ENCODE measurements at places on chromosomes 6 and 20. TPM values are rescaled to one million over a fixed set of nuclear protein-coding genes. Genes with fewer than 3 reads are reported as not detected.
A peak's percentile ranks its signal among the peaks of the same experiment; 100 is the strongest.

GRCh38 chr6:89145091-89145955 is 532 bp upstream of the PM20D2 start:
- DNase-seq, result no peak
- peaks cover 16% of the 10 kb centered on the region for H3K4me1 ChIP-seq
- no peaks in the 10 kb centered on the region for H3K36me3 ChIP-seq
- peak overlapping the region; percentile 89 for H3K4me3 ChIP-seq
- peaks cover 13% of the 10 kb centered on the region for H3K27me3 ChIP-seq
- peak overlapping the region; percentile 3 for H3K27ac ChIP-seq

- H3K4me1 ChIP-seq, result no peaks in the 10 kb centered on the region
- no peak overlapping the region for H3K4me3 ChIP-seq
- DNase-seq, result no peak
- no peaks in the 10 kb centered on the region for H3K27me3 ChIP-seq
- peaks cover 2% of the 10 kb centered on the region for H3K36me3 ChIP-seq
Observed at GRCh38 chr6:99490608-99491007, 24.6 kb downstream of the USP45 start.

Gene C4A
- 10.1 TPM for total RNA-seq

Gene PHACTR1
- total RNA-seq, result 10.3 TPM
